ENCODE measurements at places on chromosomes 5 and 9.

GRCh38 chr9:89174291-89174690, 4.3 kb downstream of the SHC3 start:
- DNase-seq, result no peak

GRCh38 chr5:122707796-122708195, 67.1 kb upstream of the SNX2 start:
- DNase-seq, result no peak

DNA sequence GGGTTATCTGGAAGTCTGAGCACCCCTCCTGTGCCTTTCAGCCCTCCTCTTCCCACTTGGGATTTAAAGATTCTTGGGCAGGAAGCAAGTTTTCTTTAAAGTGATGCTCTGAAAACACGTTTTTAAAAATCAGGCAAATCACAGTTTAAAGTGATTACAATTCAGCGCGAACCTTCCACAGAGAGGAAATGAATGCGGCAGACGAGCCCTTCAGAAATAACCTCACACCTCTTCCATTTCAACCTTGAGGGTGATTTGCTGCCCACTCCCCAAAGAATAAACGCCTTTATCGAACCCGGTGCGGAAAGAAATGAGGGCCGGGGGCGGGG, 2.3 kb upstream of the EFNA5 start:
- DNase-seq, result no peak

DNA sequence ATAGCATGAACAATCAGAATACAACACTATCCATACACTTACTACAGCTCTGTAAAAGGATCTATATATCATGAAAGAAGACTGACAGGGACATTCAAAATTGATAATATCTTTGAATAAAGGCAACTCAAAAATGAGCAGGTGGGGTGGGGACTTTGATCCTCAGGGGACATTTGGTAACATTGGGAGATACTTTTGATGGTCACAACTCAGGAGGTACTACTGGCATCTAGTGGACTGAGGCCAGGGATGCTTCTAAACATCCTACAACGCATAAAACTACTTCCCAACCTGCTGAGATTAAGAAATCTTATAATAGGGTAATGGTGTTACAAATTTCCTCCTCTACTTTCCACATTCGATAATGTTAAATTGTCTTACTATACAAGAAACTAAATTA, 243.9 kb downstream of the ARL15 start:
- no peak for DNase-seq

DNA sequence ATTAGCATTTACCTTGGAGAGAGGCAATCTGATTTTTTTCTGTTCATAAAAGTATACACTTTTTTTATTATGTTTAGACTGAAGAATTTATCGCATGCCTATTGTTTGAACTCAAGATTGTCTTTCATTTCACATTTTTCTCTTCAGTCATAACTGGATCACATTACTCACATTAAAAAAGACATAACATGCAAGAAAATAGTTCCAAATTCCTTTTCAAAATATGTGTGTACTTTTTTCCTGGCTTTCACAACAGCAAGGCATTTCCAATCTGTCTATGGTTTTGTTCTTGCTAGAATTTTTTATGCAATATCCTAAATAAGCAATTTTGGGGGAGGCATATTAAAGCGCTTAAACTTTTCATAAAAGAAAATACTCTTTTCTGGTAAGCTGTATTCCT, 21.2 kb downstream of the FTMT start:
- DNase-seq, result no peak

GRCh38 chr5:10607023-10607665, 43.3 kb downstream of the ANKRD33B start:
- DNase-seq, result no peak

DNA sequence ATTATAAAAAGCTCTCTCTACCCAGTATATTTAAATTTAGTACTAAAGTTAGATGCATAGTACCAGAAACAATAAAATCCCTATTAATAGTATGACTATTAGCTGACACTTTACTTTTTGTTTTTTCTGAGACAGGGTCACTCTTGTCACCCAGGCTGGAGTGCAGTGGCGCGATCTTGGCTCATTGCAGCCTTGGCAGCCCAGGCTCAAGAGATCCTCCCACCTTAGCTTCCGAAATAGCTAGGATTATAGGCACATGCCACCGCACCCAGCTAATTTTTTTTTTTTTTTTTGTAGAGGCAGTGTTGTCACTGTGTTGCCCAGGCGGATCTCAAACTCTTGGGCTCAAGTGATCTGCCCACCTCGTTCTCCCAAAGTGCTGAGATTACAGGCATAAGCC, 8.0 kb downstream of the CCNG1 start:
- no peak for DNase-seq

- no peak for DNase-seq
These were observed 171.2 kb upstream of the S1PR3 start for GRCh38 chr9:88820055-88820454.

All from stimulated activated CD4-positive, alpha-beta T cell treated with anti-CD3 and anti-CD28 coated beads, Interleukin-2, amount 100 ng/mL, for 48 hours (primary cell).